Putamen (tissue), 1 donor: ENCODE measurements at places on chromosomes 11 and 22.
A peak's percentile ranks its signal among the peaks of the same experiment; 100 is the strongest.

DNA sequence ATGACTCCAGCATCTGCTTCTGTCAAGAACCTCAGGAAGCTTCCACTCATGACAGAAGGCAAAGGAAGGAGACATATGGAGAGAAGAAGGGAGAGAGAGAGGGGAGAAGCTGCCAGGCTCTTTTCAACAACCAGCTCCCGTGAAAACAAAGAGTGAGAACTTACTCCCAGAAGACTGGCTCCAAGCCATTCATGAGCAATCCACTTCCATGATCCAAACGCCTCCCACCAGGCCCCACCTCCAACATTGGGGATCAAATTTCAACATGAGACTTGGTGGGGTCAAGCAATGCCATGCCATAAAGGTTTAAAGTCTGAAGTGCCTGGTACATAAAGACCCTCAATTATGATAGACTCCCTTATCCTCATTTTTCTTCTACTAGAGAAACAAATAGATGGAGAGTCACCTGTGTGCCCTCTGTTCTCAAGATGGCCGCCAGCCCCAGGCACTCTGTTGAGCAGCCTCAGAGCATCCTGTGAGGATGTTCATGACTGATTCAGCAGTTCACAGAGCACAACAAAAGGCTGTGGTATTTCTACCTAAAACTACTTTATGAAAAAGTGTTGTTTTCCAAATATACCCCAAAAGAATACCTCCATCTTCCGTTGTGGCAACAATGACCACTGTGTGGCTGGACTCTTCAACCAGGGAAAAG is 69.0 kb upstream of the CRTAM start:
- DNase-seq: no peak

- DNase-seq: no peak
Observed at GRCh38 chr22:46848197-46848596, 85.7 kb downstream of the TBC1D22A start.

DNA sequence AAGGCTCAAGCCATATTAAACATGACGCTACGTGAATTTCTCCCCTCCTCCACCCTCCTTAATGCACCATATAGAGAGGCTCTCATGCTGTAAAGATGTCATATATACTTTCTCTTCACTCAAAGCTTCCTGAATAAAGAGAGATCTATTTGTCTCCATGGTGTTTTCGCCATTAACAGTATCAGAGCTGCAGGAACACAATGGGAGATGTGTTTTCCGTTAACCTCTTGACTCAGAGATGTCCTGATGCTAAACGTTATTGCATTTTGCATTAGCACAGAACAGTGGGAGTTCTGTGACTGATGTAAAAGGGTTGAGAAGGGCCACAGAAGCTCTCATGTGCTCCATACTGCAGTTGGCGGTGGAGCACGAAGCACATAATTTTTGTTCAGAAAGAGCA is 25.7 kb upstream of the BLID start:
- peak; percentile 61 for DNase-seq

- no peak for DNase-seq
Observed at GRCh38 chr11:109769858-109770257, 323.3 kb upstream of the ZC3H12C start.

DNA sequence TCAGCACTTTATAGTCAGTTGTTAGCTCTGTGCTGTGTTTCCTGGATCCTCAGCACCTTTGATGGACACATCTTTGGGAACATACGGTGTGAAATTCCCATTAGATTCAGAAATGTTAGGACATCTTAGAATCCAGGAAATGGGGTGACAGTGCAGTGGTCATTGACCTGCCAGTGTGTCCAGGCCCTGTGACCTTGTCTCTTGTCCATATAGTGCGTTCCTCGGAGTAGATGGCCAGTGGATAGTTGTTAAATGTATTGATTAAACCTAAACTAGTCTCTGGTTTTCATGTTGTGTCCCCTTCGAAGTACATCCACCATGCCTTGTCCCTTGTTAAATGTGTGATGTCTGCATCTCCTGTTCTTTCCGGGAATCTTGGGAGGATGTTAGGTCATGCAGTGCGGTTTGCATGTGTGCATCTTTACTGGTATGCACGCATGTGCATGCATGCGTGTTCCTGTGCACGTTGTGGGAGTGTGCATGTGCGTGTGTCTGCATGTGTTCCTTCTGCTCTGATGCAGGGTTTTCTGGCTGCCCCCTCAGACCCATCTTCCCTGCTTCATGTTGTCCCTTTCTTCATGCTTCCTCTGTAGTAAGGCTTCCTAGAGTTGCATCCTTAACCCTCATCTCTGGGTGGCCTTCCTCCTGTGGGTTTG is 4.0 kb downstream of the DGCR8 start:
- no peak for DNase-seq

DNA sequence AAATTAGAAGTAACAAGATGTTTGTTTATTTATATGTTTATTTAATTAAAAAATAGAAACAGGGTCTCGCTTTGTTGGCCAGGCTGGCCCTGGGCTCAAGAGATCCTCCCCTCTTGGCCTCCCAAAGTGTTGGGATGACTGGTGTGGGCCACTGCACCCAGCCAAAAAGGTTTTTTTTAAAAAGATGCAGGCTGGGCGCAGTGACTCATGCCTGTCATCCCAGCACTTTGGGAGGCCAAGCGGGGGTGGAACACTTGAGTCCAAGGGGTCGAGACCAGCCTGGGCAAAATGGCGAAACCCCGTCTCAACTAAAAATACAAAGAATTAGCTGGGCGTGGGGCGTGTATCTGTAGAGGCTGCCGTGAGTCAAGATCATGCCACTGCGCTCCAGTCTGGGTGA is 13.4 kb downstream of the DRD4 start:
- no peak for DNase-seq

DNA sequence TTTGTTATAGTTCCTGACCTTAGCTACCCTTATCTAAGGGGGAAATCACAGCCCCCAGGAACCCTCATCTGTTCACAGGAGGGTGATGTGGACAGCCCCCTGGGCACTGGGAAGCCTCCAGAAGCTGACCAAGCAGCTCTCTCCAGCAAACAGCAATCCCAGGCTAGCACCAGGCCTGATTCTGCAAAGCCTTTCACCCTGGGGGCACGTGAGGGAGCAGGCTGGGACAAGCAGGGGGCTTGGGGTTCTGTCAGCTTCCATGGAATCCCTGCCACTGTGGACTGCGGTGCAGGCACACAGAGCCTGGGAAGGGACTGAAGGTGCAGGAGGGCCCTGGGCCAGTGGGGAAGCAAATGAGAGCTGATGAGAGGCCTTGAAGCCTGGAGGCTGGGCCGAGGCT is 2.1 kb downstream of the PGAP2 start:
- no peak for DNase-seq

- DNase-seq: no peak
Observed at GRCh38 chr11:48123254-48123875, 93.2 kb upstream of the OR4B1 start.

GRCh38 chr22:36053242-36054147 is 24.9 kb upstream of the RBFOX2 start:
- no peak for DNase-seq

DNA sequence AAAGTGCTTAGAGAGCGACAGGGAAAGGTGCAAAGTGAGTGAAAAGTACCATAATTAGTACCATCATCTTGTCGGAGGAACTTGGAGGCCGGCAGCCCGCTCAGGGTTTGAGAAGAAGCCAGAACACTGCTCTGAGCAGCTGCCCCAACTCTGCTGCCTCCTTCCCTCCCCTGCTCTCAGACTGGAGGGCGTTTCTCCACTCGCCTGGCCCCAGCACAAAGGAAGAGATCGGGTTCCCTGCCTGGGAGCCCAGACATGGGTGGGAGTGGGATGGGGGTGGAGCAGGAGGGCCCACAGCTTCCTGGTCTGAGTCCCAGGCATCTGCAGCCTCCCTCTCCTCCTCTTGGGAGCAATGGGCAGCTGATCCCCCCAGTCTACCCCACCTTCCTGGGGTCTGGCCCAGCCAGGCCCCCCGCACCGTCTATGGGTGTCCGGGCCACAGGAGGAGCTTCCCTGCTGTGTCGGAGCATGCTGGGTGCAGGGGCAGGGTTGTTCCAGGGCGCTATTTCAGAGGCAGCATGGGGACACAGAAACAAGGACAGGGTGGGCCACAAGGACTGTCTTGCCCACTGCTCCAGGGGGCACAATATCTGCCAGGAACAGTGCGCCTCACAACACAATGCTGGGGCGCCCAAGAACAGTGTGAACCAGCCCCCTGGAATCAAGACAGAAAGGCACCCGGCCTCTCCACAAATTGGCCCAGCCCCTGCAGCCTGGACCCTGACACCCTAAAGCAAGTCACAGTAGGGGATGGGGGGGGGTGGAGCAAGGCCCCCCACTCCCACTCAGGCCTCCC is 4.8 kb downstream of the LIF start:
- DNase-seq: no peak

GRCh38 chr11:64245401-64245796 is 1.3 kb downstream of the PPP1R14B start:
- no peak for DNase-seq

GRCh38 chr11:7667460-7667859 is 5.8 kb downstream of the CYB5R2 start:
- DNase-seq: no peak

DNA sequence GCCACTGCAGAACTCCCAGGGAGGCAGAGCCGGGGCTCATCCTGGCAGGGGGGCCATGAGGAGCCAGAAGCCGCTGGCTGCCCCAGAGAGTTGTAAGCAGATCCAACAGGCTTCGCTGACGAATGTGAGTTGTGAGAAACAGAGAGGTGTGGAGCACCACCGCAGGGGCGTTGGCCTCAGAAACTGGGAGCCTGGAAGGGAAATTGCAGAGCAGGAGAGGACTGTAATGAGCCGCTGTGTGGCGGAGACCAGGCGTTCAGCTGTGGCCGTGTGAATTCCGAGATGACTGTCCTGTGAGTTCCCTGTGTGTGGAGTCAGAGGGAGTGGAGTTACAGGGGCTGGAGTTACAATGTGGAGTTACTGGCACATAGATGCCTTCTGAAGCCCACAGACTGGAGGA is 27.7 kb upstream of the ETS1 start:
- no peak for DNase-seq

- no peak for DNase-seq
Observed at GRCh38 chr11:30317030-30317429, 5.9 kb upstream of the ARL14EP start.

DNA sequence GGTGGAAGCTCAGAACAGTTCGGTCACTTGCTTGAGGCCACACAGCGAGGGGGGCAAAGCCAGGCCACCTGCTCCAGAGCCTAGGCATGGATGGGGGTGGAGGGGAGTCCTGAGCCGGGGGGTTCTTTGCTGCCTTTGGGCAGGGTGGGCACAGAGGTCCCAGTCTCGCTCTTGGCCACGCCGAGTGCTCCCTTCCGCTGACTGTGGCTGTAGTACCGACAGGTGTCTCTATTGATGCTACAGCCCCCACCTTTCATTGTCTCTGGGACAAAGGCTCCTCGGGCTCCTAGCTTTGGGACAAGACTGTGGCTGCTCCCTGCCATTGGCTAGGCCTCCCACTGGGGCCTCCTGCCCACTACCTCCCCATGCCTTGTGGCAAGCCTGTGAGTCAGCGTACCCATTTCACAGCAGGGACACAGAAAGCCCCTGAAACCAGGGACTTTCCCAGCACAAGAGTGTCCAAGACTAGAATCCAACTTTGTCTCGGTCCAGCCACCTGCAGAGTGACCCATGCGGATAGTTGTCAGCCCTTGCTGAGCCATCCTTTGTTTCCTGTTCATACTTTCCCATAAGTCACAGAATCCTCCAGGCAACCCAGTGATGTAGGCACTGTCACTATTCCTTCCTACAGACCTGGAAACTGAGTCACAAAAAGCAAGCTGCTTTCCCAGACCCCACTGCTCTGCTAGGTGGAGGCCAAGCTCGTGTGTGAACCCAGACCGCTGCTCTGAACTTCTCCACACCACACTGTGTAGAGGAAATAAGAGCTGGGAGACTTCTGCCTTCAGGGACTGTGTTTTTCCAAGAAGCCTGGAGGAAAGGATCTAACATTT is 17.2 kb downstream of the MYEOV start:
- DNase-seq: no peak

- DNase-seq: peak; percentile 63
Observed at GRCh38 chr11:125345421-125346178, 150.5 kb downstream of the FEZ1 start.

- DNase-seq: no peak
Observed at GRCh38 chr22:41596776-41597634, 7.4 kb upstream of the PMM1 start.

DNA sequence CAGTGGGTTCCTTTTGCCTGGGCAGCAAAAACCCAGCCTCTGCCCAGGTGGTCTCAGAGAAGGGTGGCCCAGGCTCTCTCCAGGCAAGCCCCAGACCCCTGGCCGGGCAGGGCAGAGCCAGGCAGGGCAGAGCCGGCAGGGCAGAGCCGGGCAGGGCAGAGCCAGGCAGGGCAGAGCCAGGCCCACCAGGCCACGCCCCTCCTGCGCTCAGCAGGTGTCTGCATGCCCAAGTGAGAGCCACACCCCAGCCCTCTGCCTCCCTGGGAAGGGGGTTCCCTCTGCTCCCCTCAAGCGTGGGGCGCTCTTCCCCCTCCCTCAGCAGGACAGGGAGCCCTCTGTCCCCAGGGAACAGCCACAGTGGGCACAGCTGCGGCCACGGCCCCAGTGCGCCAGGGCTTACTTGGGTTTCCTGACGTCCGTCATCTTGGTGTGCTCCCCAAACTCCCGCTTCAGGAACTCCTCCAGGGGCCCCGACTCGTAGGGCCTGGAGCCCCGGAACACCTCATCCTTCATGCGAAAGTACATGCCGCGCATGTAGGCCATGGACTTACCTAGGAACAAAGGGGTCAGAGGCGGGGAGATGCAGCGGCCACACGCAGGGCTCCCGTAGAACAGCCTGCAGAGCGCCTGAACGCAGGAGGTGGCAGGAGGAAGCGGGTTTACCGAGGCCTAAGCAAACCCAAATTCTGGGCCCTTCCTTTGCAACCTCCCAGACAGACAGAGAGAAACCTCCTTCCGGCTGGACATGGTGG is 10.1 kb upstream of the BAIAP2L2 start:
- DNase-seq: no peak

DNA sequence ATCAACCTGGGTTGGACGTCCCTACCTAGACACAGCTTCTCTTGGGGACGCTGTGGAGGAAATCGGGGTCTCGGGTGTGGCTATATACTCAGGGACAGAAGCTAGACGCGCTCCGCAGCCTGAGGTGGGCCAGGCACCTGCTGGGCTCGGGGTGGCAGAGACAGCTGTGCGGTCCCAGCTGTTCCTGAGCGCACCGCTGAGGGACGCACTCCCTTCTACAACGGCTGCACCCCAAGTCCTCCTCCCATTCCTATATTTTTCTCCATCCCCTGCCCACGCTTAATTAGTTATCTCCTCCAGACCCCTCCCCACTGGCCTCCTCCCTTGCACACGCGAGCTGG is 188 bp upstream of the MTNR1B start:
- no peak for DNase-seq

DNA sequence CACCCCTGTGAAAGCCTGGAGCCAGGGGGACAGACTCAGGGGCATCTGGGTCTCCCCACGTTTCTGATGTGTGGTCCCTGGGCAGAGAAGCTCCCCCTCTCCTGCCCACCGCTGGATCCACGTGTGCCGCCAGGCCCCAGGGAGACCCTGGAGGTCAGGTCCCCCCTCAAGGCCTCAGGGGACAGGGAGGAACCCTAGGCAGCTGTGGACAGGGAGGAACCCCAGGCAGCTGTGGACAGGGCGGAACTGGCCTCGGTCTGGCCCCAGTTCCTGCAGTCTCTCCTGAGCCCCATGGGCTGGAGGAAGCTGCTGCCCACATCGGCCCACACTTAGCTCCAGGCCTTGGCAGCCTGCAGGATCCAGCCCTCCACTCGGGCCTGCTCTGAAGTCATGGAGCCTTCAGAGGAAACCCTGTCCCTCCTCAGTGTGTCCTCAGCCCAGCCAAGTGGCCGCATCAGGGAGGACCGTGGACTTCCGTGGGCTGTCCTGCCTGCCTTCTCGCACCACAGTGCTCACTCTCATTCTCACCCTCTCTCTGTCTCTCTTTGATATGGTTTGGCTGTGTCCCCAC is 127.7 kb downstream of the BRD1 start:
- DNase-seq: no peak

- no peak for DNase-seq
Observed at GRCh38 chr22:23177197-23177596, 3.1 kb upstream of the BCR start.
